PC-9 (cell line): ENCODE measurements at places on chromosomes 7 and 10.

DNA sequence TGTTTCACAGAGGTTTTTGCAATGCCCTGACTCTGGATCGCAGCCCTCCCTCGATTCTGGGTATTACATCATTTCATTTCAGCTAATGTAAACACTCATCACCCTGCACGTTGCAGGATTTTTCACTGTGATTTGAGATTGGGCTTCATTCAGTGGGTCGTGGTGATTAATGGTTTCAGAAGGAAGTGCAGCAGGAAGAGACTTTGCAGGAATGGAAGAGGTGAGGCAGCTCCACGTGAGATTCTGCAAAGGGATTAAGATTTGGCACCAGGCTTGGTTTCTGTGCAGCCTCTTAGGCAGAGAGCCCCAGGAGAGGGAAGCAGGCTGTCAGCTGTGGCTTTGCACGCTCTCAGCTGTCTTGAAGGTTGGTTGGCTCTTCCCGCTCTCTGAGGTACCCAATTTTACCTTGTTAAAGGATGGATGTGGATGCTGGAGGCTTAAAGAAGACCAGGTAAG is 95.2 kb downstream of the PLCE1 start:
- DNase-seq, result no peak

DNA sequence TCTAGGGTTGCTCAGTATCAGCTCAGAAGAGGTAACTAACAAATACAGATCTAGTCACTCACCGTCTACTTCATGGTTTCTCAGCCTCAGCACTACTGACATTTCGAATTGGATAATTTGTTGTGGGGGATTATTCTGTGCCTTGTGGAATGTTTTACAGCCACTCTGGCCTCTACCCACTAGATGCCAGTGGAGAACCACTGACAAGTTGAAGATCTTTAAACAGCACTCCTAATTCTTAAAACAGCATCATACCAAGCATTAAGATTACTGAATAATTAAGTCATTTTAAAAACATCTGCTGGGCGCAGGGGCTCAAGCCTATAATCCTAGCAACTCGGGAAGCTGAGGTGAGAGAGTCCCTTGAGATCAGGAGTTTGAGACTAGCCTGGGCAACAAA is 82.6 kb downstream of the UPF2 start:
- no peak for DNase-seq

DNA sequence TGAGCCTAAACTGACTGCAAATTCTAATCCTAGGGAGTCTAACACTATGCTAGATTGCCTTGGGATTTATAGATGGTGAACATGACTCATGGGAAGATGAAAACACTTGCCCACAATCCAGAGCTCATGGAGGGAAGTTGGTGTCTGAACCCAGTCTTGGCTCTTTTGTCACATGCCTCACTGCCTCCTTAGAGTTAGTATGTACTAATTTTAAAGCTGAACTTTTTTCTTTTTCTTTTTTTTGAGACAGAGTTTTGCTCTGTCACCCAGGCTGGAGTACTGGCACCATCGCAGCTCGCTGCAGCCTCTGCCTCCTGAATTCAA is 14.4 kb downstream of the MRPL32 start:
- no peak for DNase-seq

DNA sequence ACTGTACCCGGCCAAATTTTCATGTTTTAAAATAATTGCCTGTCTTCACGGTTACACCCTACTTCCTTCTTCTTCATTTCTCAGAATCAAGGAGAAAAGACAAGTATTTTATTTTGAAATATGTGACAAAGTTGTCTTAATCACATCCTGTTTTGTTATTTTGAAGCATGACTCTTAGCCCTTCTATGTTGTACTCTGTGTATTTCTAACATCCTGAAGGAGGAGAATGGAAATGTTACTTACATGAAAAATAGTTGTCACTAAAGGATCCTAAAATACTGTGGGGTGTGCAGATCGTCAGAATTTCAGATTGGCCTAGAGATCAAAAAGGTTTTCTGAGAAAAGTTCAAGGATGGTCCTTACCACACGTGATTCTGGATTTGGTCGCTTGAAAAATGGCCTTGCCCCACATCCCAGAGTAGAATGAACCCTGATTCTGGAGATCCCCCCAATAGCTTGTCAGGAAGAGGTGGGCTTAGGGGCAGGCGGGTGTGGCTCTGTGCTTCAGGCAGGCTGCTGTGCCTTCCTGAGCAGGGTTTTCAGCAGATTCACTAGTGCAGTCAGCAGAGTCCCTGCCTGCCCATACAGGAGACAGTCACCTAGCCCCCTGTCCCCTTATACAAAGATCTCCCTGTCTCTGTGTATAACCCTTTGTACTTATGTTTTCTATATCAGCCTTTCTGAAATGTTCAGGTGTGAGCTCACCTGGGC is 8.6 kb downstream of the UPP1 start:
- peak; percentile 26 for DNase-seq

DNA sequence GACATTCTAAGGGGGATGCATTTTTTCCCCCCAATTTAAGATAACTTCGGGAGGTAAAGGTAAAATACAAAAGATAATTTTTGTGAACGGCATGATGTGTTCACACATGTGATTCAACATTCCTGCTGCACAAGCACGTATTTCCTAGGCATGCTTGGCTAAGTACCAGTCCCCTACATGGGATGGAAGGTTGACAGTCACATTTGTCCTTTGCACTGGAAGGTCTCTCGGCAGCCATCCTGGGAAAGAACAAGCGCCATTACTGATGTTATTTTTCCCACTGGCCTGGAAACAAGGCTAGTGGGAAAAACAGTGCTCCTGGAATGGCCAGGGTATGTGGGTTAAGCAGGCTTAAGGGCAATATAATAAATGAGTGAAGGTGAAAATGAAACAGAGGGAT is 276.2 kb upstream of the AOAH start:
- DNase-seq, result no peak

DNA sequence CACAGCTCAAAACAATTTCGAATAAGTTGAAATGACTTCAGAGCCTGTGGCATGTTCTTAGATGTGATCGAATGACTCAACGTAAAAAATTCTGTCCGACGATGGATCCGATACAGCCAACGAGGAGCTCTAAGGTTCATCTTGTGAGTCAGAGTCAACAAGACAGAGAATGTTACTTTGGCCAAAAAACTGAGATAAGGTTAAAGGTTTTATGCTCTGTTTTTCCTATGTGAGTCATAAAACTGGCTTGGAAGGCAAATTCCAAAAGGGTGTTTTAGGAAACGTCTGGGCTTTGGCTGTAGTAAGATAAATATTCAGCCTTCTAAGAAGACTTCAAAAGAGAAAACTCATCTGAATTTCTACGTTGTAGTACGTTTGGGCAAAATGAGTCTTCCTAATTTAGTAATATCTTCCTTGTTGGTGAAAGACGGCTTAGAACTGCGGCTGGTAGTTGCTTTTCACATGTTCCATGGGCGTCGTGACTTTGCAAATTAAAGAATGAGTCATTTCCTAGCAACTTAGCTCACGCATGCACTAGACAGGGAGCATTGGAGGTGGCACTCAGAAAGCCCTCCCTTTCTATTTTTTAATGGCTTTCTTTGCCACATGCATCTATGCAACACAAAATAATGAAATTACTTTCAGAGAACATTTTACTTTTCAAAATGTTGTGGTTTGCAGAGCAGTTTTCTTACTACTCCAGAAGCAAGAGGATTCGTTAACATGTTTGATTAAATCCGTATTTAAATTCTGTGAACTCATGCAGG is 28.2 kb downstream of the PFKP start:
- peak; percentile 68 for DNase-seq

- DNase-seq, result no peak
Measured at GRCh38 chr10:75035975-75036708, 75.3 kb upstream of the SAMD8 start.

- no peak for DNase-seq
Measured at GRCh38 chr7:123170333-123171246, 29.2 kb downstream of the SLC13A1 start.

GRCh38 chr7:137316648-137317353 is 26.7 kb downstream of the PTN start:
- no peak for DNase-seq

- no peak for DNase-seq
Measured at GRCh38 chr10:66917104-66917503, 8.7 kb upstream of the LRRTM3 start.

GRCh38 chr7:150811-151221 is 41.6 kb upstream of the FAM20C start:
- DNase-seq, result no peak

GRCh38 chr7:149717481-149717880 is 55.9 kb downstream of the ZNF467 start:
- DNase-seq, result no peak

GRCh38 chr7:82677493-82677892 is 233.9 kb upstream of the CACNA2D1 start:
- no peak for DNase-seq

DNA sequence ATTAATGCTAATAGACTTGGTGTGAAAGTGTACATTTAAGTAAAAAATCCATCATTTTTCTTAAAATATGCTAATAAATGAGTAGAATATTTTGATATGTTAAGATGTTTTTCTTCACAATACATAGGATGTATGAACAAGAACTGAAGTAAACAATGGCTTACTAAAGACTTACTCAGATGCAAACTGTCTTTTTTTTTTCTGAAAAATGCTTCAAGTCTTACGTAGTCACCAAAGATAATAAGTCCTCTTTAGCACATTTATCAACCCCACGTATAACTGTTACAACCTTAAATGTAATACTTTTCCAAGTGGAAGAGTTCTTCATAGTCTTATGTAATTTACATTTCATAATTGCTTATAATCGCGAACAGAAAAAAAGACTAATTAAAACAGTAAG is 54.8 kb downstream of the MDFIC start:
- DNase-seq, result no peak

DNA sequence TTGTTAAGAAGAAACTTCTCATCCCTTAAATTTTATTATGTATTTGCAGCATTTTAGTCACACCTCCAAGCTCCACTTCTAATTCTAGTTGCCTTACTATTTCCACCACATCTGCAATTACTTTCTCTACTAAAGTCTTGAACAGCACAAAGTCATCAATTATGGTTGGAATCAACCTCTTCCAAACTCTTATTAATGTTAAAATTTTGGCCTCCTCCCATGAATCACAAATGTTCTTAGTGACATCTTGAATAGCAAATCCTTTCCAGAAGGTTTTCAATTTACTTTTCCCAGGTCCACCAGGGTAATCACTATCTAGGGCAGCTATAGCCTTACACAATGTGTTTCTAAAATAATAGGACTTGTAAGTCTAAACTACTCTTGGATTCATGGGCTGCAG is 126.3 kb upstream of the POM121L12 start:
- DNase-seq, result peak; percentile 19

DNA sequence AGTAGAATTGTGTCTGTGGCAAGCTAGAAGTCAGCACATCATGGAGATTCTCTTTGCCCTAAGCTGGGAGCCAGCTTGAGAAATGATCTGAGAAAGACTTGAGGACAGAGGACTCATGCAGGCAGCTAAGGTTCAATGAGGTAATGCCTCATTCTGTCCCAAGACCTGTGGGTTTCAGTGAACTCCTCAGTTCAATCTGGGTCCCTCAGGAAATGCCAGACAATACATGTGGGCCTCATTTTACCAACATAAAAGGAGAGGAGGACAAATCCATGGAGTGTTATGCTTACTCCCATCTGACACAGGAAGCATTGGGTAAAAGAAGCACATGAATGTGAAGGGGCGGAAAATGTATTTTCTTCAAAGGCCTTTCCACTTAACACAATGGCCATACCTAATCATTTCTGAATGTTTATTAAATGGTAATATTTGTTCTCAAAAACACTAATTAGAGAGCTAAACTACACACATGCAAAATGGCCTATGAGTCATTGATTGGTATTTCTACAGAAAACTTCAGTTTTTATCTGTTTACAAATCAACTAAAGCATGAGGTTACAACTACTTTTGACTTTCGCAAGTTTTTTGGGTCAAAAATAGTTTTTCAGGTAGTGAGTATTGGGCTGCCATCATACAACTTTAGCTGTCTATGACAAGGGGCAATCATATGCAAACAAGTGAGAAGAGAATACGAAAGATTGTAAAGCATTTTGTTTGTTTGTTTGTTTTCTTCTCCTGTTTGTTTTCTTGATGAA is 205.3 kb downstream of the CHRM2 start:
- no peak for DNase-seq

DNA sequence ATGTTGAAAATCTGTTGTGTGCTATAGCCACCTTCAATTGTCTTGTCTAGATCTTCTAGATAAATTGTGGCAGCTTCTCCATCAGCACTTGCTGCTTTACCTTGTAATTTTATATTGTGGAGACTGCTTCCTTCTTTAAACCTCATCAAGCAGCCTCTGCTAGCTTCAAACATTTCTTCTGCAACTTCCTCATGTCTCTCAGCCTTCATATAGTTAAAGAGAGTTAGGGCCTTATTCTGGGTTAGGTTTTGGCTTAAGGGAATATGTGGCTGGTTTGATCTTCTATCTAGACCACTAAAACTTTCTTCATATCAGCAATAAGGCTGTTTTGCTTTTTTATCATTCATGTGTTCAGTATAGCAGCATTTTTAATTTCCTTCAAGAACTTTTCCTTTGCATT is 128.2 kb downstream of the ADAM22 start:
- DNase-seq, result no peak

- no peak for DNase-seq
Measured at GRCh38 chr7:68823996-68824780, 774.1 kb upstream of the AUTS2 start.

DNA sequence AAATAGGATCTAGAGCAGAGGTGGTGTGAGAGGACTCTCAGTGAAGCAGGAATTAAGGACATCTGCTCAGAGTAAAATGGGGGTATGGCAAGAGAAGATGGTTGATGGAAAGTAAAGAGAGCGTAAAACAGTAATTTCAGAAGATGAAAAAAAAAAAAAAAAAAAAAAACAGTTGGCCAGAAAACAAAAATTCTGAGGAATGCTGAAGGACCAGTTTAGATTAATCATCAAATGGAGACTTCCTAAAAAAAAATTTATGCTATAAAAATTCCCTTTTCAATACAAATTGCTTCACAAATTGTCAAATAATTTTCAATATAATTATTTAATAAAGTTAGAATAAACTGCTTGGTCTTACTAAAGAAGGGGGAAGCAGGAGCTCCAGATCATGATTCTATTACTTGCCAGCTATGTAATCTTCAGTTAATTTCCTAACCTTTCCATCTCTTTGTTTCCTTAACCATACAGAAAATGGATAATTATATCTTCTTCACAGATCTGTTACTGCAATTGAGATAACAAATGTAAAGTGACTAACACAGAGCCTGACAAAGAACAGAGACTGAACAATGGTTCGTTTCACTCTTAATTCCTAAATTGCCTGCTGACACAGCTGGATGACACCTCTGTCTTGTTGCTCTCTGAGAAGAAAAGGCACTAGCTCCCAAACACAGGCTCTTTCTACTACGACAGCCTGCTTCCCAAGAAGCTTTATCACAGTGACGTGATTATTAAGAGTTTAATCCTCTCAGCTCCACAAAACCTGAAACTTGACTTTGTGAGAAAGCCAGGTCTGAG is 64.9 kb upstream of the GPR22 start:
- DNase-seq, result peak; percentile 6

GRCh38 chr7:67423065-67423464 is 426.4 kb downstream of the TYW1 start:
- no peak for DNase-seq

- DNase-seq, result no peak
Measured at GRCh38 chr7:150447966-150448788, 2.3 kb upstream of the GIMAP8 start.

DNA sequence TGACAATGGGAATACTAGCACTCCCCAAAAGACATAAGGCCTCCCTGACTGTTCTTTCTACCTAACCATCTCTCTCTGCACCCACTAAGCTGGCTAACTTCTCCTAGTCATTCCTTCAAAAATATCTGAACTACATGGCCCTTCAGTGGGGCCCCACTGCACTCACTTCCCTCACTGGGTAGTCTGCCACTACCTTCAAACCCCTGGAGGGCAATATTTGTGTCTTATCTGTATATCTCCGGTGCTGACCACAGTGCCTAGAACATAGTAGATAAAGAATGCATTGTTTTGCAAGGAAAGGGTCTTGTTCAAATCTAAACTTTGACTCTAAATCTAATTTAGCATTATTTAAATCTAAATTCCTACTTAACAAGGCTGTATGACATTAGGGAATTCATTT is 44.3 kb downstream of the CACUL1 start:
- no peak for DNase-seq
